ENCODE measurements at places on chromosomes 16 and 17.

DNA sequence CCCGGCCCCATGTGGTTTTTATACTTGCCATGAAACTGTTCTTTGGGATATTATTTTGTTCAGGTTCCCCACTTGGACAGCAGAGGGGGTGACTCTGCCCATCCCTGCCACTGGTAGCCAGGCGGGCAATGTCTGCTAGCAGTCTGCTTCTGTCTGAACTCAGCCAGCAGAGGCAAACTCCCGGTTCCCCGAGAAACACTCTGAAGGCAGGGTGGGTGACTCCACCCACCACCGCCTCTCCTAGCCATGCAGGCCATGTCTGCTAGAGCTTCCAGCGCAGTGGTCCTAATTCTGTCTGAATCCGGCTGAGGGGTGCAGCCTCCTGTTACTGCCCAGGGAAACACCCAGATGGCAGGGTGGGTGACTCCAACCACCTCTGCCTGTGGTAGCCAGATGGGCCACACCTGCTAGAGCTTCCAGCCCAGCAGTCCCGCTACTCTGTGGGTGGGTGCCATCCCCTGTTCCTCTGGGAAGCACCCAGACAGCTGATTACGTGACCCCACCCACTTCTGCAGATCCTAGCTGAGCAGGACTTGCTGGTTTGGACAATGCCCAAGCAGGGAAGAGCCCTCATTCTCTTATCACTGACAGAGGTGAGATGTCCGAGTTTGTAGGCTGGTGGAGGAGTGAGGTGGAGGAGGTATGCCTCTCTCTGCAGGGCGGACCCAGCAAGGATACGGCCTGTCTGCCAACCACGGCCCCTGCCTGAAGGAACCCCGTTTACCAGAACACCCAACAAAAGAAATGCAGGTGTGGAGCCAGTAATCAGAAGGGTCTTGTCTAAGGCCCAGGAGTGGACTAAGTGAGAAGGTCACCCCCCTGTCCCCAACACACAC is 22.4 kb downstream of the NLRP1 start:
- DNase-seq: no peak

- no peak for DNase-seq
These were observed at the start of gene ATP2C2 for GRCh38 chr16:84368308-84368996. Gene ATP2C2, plus strand, starts transcription at chr16:84368538. Its CDS starts 78 bp downstream, at chr16:84368616.

GRCh38 chr17:1714980-1715802 is 5.0 kb upstream of the TLCD2 start:
- DNase-seq: no peak

- DNase-seq: no peak
These were observed 11.1 kb upstream of the CD300LD start for GRCh38 chr17:74603037-74603635.

DNA sequence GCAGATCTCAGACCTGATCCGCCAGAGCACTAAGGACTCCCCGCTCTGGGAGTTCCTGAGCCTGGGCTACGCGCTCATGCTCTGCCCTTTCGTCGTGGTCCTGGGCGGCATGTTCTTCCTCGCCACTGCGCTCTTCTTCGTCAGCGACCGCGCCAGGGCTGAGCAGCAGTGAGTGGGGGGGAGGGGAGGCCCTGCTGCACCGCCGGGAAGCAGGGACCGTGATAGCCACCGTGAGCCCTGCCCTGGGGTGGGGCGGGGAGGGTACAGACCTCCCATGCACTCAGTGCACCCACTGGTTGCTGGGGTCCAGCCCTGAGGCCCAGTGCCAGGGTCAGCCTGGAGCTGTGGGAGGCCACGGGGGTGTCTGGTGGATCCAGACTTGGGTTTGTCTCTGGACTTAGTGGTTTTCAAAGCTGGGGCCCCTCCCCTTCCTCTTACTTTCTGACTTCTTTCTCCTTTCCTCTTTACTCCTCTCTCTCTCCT is 18.9 kb downstream of the MYBBP1A start:
- no peak for DNase-seq

GRCh38 chr17:12107905-12108304 is 87.2 kb downstream of the MAP2K4 start:
- DNase-seq: no peak

- no peak for DNase-seq
These were observed 98.6 kb downstream of the KPNA2 start for GRCh38 chr17:68134046-68134637.

GRCh38 chr16:10828851-10829366 is 10.3 kb upstream of the TVP23A start:
- DNase-seq: no peak

DNA sequence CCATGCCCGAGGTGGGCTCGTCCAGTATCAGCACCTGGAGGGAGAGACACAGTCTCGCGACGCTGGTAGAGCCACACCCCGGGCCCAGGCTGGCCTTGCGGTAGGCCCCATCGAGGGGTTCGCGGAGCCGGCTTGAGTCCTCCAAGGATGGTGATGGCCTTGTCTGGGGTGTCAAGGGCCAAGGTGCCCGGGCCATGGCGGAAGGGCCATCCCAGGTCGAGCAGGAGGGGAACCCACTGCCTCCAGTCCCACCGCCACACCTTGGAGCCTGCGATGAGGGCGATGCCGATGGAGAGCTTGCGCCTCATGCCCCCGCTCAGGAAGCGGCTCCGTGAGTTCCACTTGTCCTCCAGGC is 29.6 kb upstream of the RNPS1 start:
- no peak for DNase-seq

DNA sequence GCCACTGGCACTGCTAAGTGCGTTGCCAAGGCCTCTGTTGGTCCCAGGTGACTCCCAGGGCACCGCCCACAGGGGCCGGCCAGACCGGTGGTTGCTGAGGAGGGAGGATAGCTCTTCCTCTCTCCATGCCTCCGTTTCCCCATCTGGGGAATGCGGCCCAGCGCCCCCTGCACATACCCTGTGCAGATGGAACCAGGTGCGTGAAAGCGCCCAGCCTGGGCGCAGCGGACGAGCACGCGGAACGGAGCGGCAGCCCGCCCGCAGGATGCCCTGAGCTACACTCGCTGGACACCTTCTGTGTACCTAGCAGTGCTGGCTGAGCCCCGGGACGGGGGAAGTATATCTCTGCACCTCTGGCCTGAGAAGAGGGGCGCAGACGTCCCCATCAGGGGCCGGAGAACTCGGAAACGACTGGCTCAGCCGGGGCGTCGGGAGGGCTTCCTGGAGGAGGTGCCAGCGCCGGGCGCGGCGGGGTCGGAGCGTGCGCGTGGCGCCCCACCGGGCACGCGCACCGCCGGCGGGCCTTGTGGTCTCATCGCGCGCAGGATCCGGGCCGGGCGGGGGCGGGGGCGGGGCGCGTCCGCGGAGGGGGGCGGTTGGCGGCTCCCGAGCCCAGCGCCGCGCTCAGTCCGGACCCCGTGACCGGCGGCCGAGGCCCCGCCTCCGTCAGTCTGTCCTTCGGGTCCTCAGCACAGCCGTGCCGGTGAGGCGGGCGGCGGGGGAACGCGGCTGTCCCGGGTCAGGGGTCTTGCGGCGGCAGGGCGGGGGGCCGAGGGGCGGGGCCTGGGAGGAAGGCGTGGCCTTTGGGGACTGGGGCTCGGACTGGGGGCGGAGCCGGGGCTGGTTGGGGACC is at the start of the genes CCDC78 and HAGHL:
CCDC78 (minus strand) TSS at position 6 of the 853 bp plus-strand sequence. CDS start 76 bp downstream, outside the sequence.
HAGHL (plus strand) TSS at position 669 of the 853 bp plus-strand sequence. CDS start 404 bp downstream, outside the sequence.
- DNase-seq: no peak

- DNase-seq: no peak
These were observed 68.5 kb downstream of the CLEC16A start for GRCh38 chr16:11012841-11013240.

DNA sequence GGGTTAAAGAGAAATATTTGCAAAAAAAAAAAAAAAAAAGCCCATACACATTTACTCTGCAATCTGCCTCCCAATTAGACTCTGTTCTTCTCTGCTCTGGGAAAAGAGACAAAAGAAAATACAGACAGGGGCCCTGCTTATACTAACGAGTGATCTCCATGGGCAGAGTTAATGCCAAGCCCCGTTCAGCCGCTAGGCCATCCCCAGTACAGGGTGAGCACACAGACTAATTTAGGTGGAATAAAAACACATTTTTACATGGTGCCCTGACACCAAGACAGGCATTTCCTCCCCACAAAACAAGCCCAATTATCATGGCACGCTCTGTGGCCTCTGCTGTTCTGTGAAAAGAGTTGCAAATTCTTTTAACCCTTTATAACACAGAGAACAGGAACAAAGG is 356.3 kb upstream of the C16orf82 start:
- no peak for DNase-seq

DNA sequence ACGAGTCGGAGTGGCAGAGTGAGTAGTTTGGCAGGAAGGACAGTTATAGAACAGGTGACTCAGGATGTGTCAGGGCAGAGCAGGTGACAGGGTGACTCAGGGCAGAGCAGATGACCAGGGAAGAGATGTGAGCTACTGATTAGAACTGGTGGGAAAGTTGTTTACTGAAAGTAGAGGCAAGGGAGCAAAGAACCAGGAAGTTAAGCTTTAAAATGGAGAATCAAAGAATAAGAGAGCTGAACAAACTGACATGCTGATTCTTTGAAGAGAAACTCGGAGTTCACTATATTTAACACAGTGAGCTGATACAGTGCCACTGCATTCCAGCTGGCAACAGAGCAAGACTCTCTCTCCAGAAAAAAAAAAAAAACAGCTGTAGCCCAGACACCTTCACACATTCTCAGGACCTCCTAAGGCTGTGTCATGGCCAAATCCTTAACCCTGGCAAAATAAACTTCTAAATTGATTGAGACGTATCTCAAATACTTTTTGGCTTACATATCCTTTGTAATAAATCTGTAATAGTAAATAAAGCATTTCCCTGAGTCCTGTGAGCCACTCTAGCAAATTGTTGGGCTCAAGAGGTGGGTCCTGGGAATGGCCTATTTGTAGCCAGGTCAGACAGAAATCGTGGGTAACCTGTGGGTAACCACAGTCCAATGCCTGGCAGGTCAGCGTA is 12.3 kb upstream of the UBE2I start:
- no peak for DNase-seq

DNA sequence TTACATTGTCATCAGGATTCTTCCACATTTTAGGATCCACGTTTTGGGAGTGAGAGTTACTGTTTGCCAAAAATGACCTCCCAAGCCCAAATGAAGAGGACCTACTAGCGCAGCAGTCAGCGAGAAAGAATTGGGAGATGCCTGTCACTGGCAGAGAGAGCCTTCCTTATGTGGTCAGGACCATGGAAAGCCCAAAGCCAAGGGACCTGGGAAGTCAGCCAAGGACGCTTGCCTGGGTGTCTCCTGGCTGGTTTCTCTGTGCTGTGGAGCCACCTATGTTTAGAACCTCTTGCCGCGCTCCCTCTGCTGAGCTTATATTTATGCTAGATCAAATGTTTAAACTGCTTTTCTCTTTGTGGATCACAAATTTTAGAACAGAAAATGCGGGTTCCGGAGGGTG is 24.9 kb upstream of the RHBDL3 start:
- DNase-seq: no peak

DNA sequence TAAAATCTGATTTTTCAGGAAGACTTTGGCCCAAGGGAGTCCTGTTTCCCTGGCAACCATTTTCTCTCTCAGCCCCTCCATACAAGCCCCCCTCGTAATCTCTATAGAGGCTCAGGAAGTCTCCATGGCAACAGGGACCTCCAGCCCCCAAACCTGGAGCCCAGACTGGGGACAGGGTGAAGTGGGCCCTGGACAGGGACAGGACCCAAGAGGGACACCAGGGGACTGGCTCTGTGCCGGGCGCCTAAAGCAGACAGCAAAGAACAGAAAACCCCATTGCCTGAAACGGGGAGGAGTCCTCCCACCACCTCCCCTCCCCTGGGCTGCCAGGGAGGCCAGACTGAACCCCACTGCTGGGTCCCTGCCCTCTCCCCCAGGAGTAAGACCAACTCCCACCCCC is 40.6 kb downstream of the CPNE2 start:
- DNase-seq: no peak

DNA sequence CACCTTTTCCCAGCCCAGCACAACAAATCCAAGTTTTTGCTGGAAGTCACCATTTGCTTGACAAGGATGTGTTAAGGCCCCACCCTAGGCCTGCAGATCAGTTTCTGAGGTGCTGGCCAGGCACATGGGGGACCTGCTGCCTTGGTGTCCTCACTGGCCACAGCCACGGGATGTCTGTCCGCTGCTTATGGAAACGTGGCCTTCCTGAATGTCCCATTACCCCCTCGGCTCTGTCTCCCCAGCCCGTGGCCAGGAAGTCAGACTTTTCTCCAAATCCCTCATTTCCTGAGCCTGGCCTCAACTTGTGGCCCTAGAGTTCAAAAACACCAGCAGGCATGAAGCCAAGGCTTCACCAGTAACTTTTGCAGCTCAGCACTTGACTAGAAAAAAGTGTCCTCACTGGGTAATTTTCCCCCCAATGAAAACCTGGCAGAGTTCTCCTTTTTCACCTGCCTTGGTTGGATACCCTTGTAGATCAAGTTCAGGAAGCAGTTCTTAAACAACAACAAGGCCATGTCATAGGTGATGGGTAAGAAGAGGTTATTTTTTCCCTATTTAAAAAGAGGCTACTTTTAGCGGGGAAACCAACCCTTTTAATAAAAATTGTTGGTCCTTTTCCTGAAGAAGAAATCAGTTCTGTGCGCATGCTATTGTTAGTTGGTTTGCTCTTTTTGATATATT is 80.8 kb downstream of the SOCS1 start:
- DNase-seq: no peak

GRCh38 chr17:71919186-71919585 is 201.6 kb upstream of the SOX9 start:
- DNase-seq: no peak

DNA sequence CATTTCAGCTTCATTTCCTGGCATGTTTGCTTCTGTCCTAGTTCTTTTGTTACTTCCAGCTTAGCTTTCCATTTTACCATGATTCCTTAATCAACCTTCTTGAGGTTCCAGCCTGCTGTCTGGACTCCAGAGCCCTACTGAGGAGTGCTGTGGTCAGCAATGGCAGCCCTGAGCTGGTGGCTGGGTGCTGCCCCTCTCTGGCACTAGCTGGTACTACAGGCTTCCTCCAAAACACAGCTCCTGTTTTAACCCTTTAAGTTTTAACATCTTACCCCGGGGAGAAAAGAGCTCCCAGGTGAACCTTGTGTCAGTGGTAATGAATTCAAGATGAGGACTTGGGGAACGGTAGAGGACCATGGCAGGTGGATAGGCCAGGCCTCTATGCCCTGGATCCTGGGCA is 395.5 kb downstream of the TMEM114 start:
- DNase-seq: no peak

- DNase-seq: no peak
These were observed 45.3 kb downstream of the DDX19A start for GRCh38 chr16:70391881-70392481.

DNA sequence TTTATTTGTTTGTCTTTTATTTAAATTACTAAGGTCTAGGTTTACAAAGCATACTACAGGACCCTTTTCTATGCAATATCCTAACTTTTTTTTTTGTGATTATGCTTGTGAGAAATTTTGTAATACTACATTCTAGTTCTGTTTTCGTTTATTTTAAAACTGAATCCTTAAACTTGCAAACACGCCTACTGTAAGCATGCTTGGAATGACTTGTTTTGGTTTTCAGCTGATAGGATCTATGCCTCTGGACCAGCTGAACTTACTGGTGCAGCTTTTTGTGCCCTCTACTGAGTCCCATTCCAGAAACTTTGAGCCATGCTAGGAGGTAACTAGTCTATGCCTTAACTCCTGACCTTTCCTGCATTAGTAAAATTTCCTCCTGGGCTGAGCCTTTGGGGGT is 6.0 kb downstream of the PDP2 start:
- DNase-seq: no peak

Data from stimulated activated CD8-positive, alpha-beta memory T cell treated with anti-CD3 and anti-CD28 coated beads, Interleukin-4, amount 100 ng/mL, for 4 hours (primary cell).